ENCODE measurements at places on chromosomes 11 and 22.

DNA sequence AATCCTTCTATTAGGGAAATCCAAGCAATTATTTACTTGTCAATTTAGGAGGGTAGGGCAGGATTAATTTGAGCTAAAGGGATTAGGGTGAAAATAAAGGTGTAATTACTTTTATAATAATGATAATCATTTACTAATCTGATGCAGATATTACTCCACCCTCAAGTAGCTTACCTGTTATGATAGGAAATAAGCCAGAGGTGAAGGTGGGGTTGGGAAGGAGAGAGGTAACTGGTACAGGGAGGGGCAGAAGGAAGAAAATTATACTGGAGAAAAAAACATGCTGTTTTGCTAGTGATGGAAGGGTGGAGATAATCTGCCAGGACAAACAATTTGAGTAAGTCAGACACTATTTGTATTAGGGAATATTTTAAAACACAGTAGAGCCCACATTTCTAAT is 157.7 kb downstream of the BARX2 start:
- H3K4me1 ChIP-seq, result no peaks in the 10 kb centered on the region
- no peaks in the 10 kb centered on the region for H3K36me3 ChIP-seq
- H3K4me3 ChIP-seq, result no peak overlapping the region
- H3K27ac ChIP-seq, result no peak overlapping the region
- no peak for DNase-seq
- H3K27me3 ChIP-seq, result peaks cover 8% of the 10 kb centered on the region

DNA sequence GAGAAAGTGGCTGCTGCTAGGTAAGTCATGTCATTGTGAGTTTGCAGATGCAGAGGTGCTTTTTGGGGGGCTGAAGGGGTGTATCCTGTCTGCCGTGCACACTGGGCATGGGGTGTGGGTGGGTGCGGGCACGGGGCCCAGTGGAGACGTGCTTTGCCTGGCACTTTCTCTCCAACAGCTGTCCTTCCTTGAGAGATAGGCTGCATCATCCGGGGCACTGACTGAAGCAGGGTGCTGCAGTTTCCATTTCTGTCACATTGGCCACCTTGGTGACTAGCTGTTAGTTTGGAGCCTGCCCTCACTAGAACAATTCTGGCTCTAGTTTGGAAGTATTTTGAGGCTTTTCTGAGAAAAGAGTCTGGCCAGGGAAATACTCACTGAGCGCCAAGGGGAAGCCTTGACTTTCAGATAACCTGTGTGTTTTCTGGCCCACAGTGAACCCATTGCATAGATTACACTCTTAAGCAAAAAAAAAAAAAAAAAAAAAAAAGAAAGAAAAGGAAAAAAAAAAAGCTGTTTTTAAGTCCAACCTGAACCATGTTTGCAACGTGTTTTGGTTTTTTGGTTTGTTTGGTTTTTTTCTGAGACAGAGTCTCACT is 219.2 kb downstream of the NAV2 start:
- no peak overlapping the region for H3K4me3 ChIP-seq
- DNase-seq, result no peak
- no peak overlapping the region for H3K27ac ChIP-seq
- H3K27me3 ChIP-seq, result peaks cover 1% of the 10 kb centered on the region

- H3K27me3 ChIP-seq, result no peaks in the 10 kb centered on the region
- peak overlapping the region; percentile 87 for H3K27ac ChIP-seq
- DNase-seq, result no peak
- peak overlapping the region; percentile 82 for H3K4me3 ChIP-seq
These were observed 640 bp downstream of the PPP1CA start for GRCh38 chr11:67400942-67401494.

DNA sequence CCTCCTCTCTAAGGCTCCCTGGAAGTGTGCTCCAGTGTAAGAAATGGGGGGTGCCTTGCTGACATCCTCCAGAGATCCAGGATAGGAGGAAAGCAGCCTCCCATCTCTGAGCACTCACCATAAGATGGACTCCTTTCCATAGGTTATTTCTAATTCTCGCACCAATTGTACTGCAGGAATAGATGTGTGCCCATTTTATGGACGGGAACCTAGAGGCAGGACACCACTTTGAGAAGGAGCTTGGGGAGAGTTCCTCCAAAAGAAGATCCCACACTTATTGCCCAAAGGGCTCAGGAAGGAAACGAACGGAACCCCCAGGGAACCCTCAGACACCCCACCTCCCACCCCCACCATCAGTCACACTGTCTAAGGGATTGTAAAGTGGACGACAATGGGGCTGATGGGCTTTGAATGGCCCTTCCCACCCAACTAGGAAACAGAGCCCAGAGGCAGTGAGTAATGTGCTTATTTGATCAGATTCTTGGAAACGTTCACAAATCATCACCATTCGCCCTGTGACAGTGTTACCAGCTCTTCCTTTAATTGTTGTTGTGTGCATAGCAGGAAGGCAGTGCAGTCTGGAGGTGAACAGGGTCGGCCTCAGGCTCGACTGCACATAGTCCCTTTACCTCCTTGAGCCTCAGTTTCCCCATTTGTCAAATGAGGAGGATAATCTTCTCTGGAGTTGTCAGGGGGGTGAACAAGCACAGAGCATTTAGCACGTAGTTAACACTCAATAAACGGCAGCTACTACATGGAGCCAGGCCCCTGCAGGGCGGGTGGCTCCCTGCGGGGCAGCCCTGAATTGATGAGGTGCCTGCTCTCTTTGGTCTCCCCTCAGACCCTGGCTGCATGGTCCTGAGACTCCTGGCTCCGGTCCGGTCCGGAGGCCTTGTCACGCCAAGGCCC is 8.4 kb upstream of the MN1 start:
- H3K27ac ChIP-seq, result no peak overlapping the region
- H3K36me3 ChIP-seq, result no peaks in the 10 kb centered on the region
- peaks cover 18% of the 10 kb centered on the region for H3K27me3 ChIP-seq
- no peaks in the 10 kb centered on the region for H3K4me1 ChIP-seq
- no peak overlapping the region for H3K4me3 ChIP-seq

- no peaks in the 10 kb centered on the region for H3K4me1 ChIP-seq
- H3K36me3 ChIP-seq, result no peaks in the 10 kb centered on the region
- H3K4me3 ChIP-seq, result no peak overlapping the region
- H3K27ac ChIP-seq, result no peak overlapping the region
- DNase-seq, result no peak
These were observed 192.8 kb downstream of the PGR start for GRCh38 chr11:100936781-100937180.

- no peaks in the 10 kb centered on the region for H3K36me3 ChIP-seq
- H3K27me3 ChIP-seq, result no peaks in the 10 kb centered on the region
- no peak overlapping the region for H3K4me3 ChIP-seq
- H3K4me1 ChIP-seq, result peaks cover 7% of the 10 kb centered on the region
- no peak overlapping the region for H3K27ac ChIP-seq
These were observed 9.7 kb downstream of the ARHGEF17 start for GRCh38 chr11:73317803-73318202.

DNA sequence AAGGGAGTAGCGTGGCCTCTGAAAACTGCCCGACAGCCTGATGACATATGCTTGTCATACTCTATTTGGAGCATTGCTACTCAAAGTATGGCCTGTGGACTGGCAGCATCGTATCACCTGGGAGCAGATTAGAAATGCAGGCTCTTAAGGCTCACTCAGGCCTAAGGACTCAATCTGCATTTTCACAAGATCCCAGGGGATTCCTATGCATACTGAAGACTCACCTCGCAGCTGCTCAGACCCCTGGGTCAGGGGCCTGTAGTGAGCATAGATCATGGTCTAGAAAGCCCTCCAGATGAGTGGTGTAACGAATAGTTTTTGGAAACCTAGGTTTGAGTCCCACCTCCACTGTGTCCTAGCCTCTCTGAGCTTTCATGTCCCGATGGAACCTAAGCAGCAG is 126.3 kb downstream of the FEZ1 start:
- H3K27me3 ChIP-seq, result peaks cover 21% of the 10 kb centered on the region
- no peak overlapping the region for H3K4me3 ChIP-seq
- no peak overlapping the region for H3K27ac ChIP-seq
- H3K4me1 ChIP-seq, result no peaks in the 10 kb centered on the region

DNA sequence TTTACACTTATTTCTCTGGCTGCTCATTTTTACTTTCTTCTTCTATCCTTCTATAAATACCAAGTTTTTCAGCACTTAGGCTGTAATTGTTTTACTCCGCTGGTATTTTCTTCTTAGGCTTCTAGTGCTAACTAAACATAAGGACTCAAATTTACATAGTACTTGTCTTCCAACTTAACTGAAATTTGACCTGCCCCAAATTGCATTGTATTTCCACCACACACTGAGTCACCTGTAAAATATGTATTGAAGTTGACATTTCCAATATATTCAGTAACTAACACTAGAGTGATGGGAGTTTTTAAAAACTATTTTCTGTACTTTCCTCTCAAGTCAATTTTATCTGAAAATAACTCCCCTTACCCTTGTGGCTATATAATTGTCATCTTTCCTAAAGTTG is 1794.1 kb upstream of the RAG2 start:
- no peak overlapping the region for H3K27ac ChIP-seq
- no peak overlapping the region for H3K4me3 ChIP-seq
- H3K27me3 ChIP-seq, result no peaks in the 10 kb centered on the region
- no peaks in the 10 kb centered on the region for H3K36me3 ChIP-seq
- H3K4me1 ChIP-seq, result no peaks in the 10 kb centered on the region

DNA sequence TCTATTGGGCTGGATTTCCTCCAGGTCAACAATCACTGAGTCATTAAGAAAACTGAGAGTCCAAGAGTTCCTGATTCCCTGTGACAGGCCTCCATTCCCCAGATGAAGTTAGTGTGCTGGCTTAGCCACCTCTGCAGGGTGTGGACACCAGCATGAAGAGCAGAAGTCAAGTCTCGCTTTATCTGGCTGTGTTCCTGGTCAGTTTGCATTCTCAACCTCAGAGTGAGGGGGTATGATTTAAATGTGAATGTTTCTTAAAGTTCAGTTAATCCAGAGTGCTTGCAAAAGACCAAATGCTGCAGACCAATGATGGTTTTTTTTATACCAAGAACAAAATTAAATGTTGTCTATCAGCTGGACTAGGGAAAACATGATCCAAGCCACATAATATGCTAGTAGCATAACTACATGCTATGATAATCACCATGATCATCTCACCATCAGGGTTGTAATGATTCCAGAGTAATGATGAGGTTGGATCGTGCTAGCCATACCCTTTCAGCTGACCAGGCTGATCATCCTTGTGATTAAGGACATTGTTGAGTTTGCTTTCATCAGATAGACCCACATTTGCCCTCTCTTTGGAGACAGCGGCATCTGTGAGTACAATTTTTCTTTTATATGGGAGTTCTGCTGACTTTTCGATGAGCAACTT is 145.8 kb upstream of the ARHGAP20 start:
- no peak overlapping the region for H3K27ac ChIP-seq
- DNase-seq, result no peak
- peaks cover 4% of the 10 kb centered on the region for H3K27me3 ChIP-seq
- no peaks in the 10 kb centered on the region for H3K36me3 ChIP-seq
- H3K4me3 ChIP-seq, result no peak overlapping the region

GRCh38 chr22:19360862-19361261 is 69.3 kb upstream of the CLTCL1 start:
- no peaks in the 10 kb centered on the region for H3K4me1 ChIP-seq
- no peak overlapping the region for H3K4me3 ChIP-seq
- H3K36me3 ChIP-seq, result peaks cover 32% of the 10 kb centered on the region
- no peaks in the 10 kb centered on the region for H3K27me3 ChIP-seq

DNA sequence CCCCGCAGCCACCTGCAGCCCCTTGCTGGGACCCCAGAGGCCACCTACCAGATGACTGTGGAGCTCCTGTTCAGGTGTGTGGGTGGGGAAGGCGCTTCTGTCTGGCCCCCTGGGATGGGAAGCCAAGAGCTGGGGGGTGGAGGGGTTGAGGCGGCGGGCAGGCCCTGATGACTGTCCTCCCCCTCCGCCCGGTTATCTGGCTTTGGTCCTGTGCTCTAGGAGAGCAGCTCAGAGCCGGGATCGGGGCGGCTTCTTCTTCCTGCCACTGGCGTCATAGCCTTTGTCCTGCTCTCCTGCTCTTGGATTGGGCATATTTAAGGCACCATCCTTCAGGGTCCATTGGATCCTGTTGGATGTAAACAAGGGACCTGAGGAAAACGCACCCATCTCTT is 38.4 kb downstream of the TPCN2 start:
- no peak for DNase-seq
- peaks cover 8% of the 10 kb centered on the region for H3K36me3 ChIP-seq
- no peak overlapping the region for H3K27ac ChIP-seq
- no peak overlapping the region for H3K4me3 ChIP-seq

- no peak for DNase-seq
- no peak overlapping the region for H3K4me3 ChIP-seq
- H3K27ac ChIP-seq, result no peak overlapping the region
- H3K4me1 ChIP-seq, result no peaks in the 10 kb centered on the region
These were observed 504.6 kb upstream of the B3GAT1 start for GRCh38 chr11:134916421-134917213.

DNA sequence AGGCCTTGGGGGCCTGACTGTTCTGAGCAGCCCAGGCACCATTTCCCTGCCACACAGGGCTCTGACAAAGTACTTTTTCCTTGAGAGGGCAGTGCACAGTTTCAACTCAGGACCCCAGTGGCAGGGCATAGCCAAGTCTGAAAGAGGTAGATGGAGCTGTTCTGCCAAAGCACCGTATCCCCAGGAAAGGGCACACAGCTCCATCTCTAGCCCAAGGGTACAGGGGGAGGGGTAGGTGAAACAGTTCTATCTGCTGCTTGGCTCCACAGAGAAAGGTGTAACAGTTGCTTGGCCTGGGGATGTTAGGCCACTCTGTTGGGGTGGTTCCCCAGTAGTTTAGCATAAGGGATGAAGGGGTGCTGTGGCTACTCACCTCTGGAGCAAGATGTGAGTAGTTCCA is 47.8 kb downstream of the GDPD4 start:
- H3K27ac ChIP-seq, result no peak overlapping the region
- H3K4me1 ChIP-seq, result peaks cover 22% of the 10 kb centered on the region
- H3K27me3 ChIP-seq, result peaks cover 9% of the 10 kb centered on the region
- no peak overlapping the region for H3K4me3 ChIP-seq
- no peak for DNase-seq
- peaks cover 2% of the 10 kb centered on the region for H3K36me3 ChIP-seq

Measured in activated CD4-positive, alpha-beta T cell treated with anti-CD3 and anti-CD28 coated beads for 36 hours (primary cell).